NCI-H226 (cell line): ENCODE measurements at places on chromosomes 6 and 20.

- no peak for DNase-seq
Observed at GRCh38 chr6:132750455-132751248, 7.1 kb downstream of the VNN2 start.

DNA sequence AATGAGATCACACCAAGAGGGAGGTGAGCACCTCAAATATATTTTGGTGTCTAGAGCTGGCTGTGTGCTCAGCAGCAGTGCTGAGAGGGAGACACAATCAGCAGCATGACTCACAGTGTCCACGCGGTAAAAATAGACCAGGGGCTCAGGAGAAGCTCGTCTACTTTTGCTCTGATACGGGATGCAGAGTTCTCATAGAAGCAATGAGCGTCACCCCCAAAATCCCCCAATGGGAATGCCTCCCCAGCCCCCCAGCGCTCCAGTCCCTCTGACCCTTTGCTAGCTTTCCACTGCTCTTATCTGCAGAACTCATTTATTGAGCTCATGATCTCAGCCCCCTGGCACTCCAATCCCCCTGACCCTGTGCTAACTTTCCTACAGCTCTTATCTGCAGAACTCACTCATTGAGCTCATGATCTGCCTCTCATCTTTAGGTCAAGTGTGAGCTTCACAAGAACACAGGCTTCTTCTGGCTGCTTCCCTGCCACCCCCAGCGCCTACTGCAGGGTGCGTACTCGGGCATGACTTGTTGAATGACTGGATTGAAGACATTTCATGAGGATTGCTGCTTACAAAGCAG, 34.0 kb downstream of the SYNDIG1 start:
- DNase-seq = no peak

- no peak for DNase-seq
Observed at GRCh38 chr6:159436581-159436980, 256.5 kb downstream of the SOD2 start.

DNA sequence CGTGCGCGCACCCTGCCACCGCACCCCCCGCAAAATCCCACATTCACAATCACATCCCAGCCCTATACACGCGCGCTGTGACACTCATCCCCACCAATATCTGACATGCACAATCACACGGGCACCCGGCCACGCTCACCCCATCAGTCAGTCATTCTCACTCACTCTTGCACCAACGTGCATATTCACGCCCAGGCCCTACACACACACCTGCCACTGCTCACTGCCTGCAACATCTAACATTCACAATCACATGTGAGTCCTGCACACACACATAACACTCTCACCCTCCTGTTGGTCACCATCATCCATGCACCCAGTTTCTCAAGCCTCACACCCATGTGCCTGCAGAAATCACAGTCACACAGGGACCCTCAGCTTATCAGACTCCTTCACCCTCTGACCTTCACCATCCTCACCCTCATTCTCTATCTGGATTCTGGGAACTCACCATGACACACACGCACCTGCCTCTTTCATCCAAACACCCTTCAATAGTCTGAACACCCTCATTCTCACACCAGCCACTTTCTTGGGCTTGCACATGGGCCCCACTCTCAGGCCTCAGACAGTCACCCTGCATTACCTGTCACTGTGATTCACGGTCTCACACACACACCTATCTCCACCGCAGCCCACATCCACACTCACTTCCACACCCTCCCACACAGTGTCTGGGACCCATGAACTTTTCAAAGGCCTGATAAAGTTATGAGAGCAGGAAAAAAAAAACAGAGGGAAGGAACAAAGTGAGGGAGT, 748 bp upstream of the ATP9A start:
- no peak for DNase-seq

GRCh38 chr6:151325075-151326050, 66.0 kb downstream of the ZBTB2 start:
- DNase-seq = peak; percentile 74

DNA sequence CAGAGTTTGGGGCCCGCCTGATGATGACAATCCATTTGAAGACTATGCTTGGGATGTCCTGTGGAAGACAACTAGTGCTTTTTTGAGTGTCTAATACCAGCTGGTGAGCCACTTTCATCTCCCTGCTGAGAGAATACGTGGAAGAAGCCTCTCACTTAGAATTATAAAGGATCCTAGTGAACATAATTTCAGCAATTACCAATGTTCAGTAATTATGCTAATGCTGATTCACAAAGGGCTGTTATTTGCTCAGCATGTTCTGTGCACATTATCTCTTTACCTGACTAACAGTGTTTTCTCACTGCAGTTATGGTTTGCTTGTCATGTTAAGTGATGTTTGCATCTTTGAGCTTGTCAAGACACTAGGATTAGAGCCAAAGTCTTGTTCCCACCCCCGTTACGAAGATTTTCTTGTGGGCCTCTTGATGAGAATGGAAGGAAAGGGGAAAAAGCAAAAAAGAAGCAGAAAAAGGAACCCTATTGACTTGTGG, 282.1 kb upstream of the CHD6 start:
- DNase-seq = no peak

DNA sequence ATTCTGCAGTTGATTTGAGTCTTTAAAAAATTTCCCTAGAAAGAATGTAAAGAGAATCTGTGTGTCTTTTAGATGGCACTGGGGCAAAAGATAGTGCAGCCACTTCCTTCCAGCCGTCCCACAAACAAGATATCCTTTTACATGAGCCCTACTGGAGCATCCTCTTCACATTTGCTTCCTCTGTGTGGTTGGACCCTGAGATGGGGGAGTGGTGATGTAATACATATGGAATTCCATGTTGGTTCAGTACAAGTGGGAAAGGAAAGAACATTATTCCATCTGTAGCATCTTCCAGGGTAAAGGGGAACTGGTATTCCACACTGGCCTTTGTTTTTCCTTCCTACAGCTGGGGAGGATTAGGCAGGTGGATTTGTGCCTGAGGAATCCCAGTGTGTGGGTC, 78.9 kb upstream of the ISM1 start:
- peak; percentile 23 for DNase-seq

GRCh38 chr6:155263373-155264063, at the start of gene CLDN20:
CLDN20 (plus strand) TSS chr6:155264013; CDS start chr6:155275720, 11,707 bp downstream.
- DNase-seq = no peak

- DNase-seq = no peak
Observed at GRCh38 chr6:34232901-34233300, 3.8 kb upstream of the HMGA1 start.

DNA sequence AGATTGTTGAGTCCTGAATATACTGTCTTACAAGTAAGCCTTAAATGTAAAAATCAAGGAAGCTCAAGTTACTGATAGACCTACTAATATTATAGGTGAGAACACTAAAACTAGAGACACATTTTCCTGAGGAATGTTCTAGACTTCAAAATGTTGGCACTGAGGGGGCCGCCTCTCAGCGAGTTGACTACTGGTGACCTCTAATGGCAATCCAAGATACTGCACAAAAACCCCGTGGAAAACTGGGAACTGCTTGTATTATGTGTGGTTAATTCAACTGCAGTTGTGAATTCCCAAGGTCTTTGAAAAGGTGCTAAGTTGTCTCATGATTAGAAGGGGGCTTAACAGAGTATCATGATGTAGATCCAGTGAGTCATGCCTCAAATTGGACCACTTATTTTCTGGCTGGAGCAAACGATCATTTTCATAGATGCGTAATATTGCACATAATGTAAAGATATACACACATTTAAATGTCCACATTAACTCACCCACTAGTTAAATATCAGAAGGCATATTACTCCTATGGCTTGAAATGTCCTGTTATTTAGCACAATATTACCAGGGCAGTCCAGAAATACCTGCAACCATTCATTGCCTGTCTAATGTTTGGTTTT, 336.2 kb downstream of the FOXA2 start:
- no peak for DNase-seq

DNA sequence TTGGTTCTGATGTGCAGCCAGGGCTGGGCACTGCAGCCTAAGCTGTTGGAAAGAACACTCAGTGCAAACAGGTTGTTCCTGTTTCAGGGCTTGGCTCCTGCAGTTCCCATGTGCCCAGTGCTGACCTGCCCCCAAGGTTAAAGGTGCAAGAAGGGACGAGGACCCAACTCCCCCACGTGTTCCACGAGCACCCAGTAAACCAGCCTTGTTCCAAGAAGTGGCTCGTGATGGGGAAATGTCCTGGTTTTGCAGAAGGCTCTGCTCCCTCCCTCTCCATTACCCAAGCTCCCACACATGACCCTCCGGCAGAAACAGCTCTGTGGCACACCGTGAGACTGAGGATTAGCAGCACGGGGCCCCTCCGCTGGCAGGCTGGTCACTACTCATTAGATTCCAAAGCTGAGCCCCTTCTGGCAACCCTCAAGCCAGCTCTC, 9.4 kb downstream of the ACSS1 start:
- no peak for DNase-seq

- DNase-seq = no peak
Observed at GRCh38 chr6:30757261-30757904, 13.0 kb upstream of the IER3 start.

GRCh38 chr6:161922631-161923119, 648.8 kb upstream of the AGPAT4 start:
- no peak for DNase-seq

GRCh38 chr6:12654514-12654913, 62.1 kb upstream of the PHACTR1 start:
- no peak for DNase-seq

GRCh38 chr6:40732878-40733277, 145.7 kb upstream of the LRFN2 start:
- no peak for DNase-seq

DNA sequence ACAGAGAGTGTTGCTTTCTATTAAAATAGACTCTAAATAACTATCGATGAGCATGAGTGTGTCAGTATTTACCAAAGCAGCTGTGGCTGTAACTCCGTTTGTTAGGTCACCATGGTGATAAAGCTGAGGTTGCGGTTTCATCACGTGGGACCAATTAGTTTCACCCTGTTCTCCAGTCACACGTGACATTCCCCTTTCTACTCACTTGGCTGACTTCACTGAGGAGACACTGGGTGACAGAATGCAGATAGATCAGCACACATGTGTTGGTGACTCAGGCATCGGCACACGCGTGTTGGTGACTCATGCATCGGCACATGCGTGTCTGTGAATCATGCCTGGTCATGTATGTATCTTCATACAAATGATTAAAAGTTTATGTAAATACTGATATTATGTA, 285.4 kb downstream of the THBS2 start:
- no peak for DNase-seq

DNA sequence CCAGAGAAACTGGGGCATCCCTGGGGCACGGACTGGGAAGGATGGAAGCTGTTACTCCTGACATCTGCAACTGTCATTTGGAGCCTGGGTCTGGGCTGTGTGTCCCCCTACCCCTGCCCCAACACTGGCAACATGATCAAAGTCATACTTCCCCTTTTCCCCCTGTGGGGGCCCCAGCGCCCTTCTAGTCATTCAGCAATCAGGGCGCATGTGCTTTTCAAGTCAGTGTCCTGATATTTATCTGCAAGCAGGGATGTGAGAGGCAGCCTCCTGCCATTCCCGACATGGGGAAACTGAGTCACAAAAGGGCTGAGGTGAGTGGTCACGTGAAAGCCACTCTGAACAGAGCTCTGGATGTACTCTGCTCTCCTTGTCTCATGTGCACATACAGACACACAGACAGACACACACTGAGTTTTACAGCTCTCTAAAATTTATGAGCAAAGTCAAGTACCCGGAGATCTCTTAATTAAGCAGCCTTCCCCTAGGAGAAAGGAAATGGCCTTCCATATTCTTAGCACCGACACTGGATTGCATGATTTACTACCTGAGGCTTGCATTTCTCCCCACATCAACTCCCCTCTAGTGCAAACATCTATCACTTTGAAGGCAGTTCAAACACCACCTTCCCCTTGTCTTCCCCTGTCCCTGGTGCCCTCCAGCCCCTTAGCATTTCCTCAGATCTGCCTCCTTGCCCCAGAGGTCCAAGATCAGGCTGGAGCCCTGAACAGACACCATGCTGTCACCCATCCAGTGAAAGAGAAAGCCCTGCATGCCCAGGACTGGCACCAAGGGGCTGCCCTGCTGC, 170.7 kb downstream of the CDC5L start:
- no peak for DNase-seq

- DNase-seq = no peak
Observed at GRCh38 chr6:4922488-4923037, 81.3 kb downstream of the RPP40 start.

- peak; percentile 98 for DNase-seq
Observed at GRCh38 chr6:42338744-42339222, 112.9 kb downstream of the TRERF1 start.

- no peak for DNase-seq
Observed at GRCh38 chr6:30258204-30258603, 45.0 kb upstream of the TRIM26 start.

GRCh38 chr6:84756466-84756865, 7.9 kb downstream of the TBX18 start:
- DNase-seq = no peak

GRCh38 chr20:31894980-31895675, 24.7 kb downstream of the TTLL9 start:
- DNase-seq = no peak

GRCh38 chr6:124066269-124066668, 262.6 kb downstream of the NKAIN2 start:
- DNase-seq = no peak

GRCh38 chr6:82365016-82365795, 1.6 kb downstream of the TPBG start:
- peak; percentile 43 for DNase-seq

- DNase-seq = no peak
Observed at GRCh38 chr6:22073516-22074198, 223.2 kb downstream of the PRL start.

- no peak for DNase-seq
Observed at GRCh38 chr20:10537850-10538480, 102.9 kb downstream of the SLX4IP start.

DNA sequence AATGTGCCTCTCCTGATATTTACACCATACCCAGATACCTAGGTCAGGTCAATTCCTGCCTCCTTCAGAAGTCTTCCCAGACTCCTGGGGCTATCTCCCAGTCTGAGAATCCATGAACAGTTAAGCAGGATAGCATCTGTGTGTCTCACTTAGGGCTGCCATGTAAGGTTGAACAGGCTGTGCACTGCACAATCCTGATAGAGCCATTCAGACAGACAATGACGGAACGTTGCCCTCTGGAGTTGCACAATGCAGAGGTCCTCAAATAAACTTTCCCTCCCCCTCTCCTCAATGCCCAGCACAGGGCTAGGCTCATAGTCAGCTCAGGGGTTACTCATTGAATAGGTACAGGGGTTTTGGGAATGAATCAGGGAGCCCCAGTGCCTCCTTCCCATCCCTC, 89.7 kb downstream of the CD40 start:
- DNase-seq = no peak

GRCh38 chr6:149694921-149695320, 23.0 kb downstream of the LATS1 start:
- DNase-seq = no peak

DNA sequence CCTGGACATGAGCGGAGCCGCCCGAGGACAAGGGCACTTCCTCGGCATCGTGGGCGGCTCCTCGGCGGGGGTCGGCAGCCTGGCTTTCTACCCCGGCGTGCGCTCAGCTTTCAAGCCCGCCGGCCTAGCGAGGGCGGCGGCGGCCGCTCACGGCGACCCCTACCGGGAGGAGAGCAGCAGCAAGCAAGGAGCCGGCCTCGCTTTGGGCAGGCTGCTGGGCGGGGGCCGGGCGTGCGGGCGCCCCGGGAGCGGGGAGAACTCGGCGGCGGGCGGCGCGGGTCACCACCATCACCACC, 6.7 kb downstream of the PRDM13 start:
- DNase-seq = no peak

- no peak for DNase-seq
Observed at GRCh38 chr20:32830437-32830836, 10.7 kb downstream of the MAPRE1 start.
